ENCODE measurements at places on chromosomes 1 and 21.

GRCh38 chr1:21872445-21873079 lies 60.5 kb downstream of the LDLRAD2 start:
- DNase-seq: no peak

DNA sequence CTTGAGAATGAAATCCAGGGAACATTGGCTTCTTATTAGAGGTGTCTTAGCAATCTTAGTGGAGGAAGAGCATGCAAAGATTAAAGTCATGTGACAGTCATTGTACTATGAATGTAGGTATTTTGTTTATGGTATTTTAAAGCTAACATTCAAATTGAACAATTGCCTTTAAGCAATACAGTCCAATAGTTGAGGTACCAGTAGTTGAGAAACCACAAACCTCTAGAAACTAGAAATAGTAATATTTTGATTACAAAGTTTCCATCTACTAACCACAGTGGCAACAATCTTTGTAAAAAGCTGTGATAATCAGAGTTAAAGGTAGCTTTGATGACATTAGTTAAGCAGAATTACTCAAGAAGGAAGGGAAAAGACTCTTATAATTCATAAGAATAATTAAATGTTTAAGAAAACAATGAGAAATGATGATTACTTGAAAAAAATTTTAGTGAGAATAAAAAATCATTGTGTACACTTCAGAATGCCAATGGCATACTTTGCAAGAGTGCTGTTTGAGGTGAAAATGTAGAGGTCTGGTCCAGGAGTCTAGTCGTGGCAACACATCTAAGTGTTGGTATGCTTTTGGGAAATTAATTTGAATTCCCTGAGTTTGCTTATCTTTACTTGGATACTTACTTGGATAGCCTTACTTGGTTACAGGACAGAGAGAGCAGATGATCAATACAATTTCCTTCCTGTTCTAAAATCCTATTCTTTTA lies 104.9 kb upstream of the PTGFR start:
- DNase-seq: no peak

DNA sequence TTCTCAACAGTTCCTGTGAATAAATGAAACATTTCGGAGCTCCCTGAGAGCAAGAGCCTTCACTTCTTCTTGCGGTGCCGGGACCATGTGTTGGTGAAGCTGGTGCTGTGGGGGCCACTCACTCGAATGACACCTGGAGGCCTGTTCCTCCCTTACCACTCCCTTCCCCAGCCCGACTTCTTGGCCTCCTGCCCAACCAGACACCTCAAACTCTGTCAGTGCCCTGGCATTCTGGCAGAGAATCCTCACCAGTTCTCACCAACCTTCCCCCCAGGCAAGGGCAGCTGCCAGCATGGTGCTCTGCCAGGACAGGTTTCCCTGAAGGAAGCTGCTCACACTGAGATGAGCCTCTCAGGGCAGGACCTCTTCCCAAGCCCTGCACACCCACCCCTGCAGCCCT lies 68.3 kb downstream of the MPZL1 start:
- no peak for DNase-seq

GRCh38 chr1:55554611-55555010 lies 339.4 kb upstream of the USP24 start:
- DNase-seq: no peak

DNA sequence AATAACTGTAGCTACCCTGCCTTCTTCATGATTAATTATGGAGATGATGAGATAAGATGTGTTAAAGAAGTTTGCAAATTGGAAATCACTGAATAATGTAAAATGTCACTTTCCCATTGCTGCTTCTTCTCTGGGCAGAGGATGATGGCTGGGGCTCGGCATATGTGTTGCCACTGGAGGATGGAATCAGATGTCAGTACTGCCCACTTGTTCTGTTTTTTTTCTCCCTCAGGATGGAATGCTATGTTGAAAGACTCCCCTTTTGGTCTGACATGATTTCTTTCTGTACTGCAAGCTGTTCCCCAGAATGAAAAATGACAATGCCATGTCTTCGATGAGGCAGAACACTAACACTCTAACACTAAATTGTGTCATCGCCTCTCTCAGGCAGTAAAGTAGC lies 373.9 kb upstream of the SPAG17 start:
- DNase-seq: no peak

- no peak for DNase-seq
Measured at GRCh38 chr1:214550857-214551435, 456 bp downstream of the PTPN14 start.

- no peak for DNase-seq
Measured at GRCh38 chr1:172641492-172641891, 17.4 kb upstream of the FASLG start.

DNA sequence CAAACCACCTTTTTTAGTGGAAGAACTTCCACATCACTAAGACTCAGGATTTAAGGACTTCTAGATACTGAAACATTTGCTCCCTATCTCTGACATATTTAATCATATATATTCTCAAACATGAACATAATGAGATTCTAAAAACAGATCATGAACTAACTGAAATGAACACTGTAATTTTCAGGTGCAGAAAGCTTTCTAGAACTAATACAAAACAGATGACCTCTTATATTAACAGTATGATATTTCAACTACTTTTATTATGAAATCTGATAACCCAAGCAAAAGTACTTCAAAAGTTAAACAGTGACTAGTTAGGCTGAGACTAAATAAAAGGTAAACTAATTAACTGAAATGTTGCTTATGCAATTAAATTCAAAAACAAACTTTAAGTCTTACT lies 157.5 kb downstream of the COP1 start:
- DNase-seq: no peak

GRCh38 chr1:43885279-43885801 lies 48.3 kb upstream of the ARTN start:
- no peak for DNase-seq

DNA sequence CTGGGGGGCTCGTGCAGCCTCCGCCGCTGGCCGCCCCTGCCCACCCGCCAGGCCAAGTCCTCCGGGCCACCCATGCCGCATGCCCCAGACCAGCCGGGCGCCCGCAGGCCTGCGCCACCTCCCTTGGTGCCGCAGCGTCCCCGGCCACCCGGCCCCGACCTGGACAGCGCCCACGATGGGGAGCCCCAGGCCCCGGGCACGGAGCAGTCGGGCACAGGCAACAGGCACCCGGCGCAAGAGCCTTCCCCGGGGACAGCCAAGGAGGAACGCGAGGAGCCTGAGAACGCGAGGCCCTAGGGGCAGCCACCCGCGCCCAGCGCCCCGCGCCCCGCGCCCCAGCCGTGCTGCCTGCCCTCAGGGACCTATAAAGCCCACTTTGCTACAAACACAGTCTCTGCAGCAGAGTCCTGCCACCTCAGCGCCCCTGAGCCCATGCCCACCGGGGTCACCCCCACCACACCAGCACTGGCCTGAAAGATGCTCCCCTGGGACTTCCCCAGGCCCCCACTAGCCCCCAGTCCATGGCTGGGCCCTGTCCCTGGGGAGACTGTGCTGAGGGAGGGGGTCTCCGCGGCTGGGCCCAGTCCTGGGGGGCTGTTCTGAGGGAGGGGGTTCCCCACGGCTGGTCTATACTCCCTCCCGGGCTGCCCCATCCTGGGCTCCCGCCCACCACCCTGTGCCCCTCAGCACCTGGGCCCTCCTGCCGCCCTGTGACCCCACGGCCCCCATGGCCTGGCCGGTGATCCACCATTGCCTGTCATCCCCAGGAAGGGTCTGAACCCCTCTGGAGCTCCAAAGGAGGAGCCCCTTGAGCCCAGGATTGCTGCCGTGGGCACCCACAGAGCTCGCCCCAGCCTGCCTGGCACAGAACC lies 8.6 kb downstream of the TNFRSF18 start:
- DNase-seq: no peak

- no peak for DNase-seq
Measured at GRCh38 chr21:45788198-45788597, 144.7 kb downstream of the PCBP3 start.

DNA sequence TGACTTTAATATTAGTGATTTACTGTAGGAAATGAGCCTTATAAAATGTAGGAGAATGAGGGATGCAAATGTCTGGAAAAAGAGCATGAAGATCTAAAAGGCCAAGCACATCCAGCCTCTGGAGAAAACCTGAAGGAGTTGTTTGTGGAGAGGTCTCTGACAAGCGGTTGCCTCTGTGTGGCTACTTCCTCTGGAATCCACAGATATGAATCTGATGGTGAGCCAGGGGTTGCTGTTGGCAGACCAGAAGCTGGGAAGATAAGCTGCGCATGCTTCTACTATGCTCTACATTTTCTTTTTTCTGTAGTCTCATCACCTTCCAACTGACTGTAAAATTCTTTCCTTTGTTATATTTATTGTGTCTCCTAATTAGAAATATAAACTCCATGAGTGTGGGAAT lies 248.6 kb downstream of the OLFM3 start:
- DNase-seq: no peak

GRCh38 chr1:40856656-40857302 lies 5.4 kb downstream of the CITED4 start:
- DNase-seq: no peak

- no peak for DNase-seq
Measured at GRCh38 chr1:114290776-114291175, 137.1 kb upstream of the SYT6 start.

DNA sequence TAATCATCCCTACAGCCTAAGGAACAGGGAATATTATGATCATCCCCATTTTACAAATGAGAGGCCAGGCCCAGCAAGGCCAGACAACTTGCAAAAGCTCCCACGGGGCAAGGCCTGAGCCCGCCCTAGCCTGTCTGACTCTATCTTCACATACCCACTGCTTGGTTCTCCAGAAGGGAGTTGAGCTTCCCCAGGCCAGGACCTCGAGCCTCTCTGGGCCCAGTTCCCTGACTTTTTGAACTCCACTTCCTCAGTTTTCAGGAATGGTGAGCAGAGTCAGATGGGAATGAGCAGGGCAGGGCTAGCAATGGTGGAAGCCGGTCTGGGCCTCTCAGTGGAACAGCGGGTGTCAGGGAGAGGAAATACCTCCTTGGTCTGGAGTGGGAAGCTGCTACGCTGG lies 39.3 kb downstream of the CACNA1S start:
- DNase-seq: no peak

DNA sequence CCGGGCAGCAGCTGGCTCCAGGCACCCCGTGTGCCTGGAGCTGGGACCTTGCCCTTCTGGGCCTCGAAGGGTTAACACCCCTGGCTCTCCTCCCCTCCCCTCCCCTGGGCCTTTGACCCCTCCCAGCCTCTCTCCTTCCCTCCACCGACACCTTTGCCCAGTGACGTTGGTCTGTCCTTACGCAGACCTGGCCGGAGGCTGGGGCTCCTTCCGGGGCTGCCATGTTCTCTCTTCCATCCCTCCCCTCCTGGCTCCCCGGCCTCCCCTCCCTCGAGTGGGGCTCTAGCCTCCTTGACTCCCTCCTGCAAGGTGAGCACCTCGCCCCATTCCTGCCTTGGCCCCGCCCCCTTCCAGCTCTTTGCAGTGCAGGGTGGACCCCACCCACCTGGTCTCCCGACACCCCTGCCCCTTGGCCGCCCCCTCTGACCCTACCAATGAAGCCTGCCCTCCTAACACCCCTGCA lies at the start of gene TMEM82:
Gene TMEM82 (plus strand): TSS at position 161 of the 463 bp plus-strand sequence. CDS start 61 bp downstream, at position 222.
- no peak for DNase-seq

GRCh38 chr1:227372726-227373130 lies 54.4 kb upstream of the CDC42BPA start:
- DNase-seq: no peak

DNA sequence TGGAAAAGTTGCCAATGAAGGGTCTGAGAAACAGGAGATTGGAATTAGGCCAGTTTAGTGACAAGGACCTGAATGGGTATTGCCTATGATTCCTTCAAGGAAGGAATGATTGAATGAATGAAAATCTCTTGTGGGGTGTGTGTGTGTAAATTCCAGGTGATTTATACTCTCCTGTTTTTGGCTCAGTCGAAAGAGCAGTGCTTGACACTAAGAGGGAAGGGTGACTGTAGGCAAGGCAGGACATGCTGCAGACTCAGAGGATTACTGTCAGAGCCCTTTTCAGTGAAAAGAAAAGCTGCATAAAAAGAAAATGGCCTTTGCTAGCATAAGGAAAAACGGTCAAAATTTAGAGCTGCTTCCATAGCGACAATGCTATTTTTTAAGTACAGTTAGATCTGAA lies 30.1 kb downstream of the C1orf21 start:
- DNase-seq: no peak

DNA sequence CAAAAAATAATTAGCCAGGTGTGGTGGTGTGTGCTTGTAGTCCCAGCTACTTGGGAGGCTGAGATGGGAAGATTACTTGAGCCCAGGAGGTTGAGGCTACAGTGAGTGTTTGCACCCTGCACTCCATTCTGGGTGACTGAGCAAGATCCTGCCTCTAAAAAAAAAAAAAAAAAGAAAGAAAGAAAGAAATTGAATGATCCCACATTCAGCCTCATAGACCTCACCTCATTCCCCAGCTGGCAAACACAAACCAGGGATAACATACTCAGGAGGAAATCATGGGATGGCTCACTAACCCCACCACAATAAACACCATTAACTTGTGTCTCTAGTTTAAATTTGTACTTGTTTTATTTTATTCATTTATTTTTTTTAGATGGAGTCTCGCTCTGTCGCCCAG lies 8.5 kb downstream of the ENSA start:
- DNase-seq: no peak

DNA sequence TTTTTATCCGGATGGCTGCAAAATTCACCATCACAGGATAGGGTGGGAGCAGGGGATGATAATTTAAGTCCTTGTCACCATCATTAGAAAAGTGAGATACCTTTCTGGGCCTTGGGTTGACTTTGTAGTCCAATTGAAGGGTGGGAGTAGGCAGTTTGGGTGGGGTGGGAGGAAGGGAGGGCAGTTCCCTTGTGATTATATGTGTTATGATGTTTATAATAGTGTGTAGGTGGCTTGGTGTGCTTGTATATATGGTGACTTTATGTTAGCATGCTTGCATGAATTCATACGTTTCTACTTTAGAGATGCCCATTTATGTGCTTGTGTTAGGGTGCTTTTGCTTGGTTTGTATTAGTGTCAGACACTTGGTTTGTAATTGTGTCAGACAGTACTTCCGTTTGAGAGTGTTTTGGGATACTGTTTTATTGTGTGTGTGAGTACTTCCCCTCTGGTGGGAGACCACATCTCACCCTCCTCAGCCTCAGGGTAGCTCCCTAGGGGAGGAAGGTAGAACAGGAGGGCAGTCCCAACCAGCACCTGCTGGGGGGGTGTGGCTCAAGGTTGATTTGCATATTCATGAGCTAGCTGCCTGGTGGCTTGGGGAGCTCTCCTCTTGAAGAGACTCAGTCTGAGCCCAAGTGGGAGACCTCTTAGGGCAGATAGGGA lies 6.3 kb upstream of the POU3F1 start:
- no peak for DNase-seq

- no peak for DNase-seq
Measured at GRCh38 chr1:222181191-222181590, 366.7 kb downstream of the HHIPL2 start.

DNA sequence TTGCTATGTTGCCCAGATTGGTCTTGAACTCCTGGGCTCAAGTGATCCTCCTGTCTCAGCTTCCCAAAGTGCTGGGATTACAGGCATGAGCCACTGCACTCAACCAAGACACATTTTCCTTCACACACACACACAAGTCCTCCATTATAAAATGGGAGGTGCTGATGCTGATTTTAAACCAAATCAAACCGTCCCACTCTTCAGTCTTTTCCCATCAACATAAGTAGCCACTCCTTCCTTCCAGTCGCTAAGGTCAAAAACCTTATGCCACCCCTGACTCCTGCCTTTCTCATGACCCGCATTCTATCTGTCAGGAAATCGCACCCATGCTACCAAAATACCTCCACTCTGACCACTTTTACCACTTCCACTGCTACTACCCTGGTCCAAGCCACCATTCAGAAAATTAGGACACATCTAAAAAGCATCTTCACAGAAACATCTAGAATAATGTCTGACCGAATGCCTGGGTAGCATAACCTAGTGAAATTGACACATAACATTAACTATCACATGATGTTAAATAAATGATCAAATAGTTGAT lies 28.0 kb upstream of the IFNGR2 start:
- DNase-seq: no peak

GRCh38 chr1:173295995-173296394 lies 88.9 kb upstream of the TNFSF4 start:
- no peak for DNase-seq

All from activated CD8-positive, alpha-beta memory T cell treated with anti-CD3 and anti-CD28 coated beads for 4 hours (primary cell).